Activated T-cell treated with anti-CD3 and anti-CD28 coated beads, Interleukin-2, amount 50 U/mL, for 24 hours (primary cell): ENCODE measurements at places on chromosomes 6 and 20.
A peak's percentile ranks its signal among the peaks of the same experiment; 100 is the strongest.

DNA sequence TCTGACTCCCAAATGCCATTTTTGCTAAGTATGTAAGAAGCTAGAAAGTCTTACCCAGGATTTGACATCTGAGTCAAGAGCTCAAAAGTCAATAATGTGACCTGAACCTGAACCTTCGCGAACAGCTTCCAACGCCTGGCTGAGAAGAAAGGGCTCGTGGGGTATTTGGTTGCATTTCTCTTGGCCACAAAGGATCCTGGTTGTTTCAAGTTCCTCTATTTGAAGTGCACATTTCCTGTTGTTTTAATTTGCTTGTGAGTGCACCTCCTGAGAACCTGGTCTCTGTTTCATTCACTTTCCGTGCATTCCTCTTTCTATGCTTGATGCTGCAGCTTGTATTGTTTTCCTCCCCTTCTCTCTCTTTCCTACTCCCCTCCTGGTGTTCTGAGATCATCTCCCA is 212.5 kb downstream of the FOXA2 start:
- H3K27me3 ChIP-seq: no peaks in the 10 kb centered on the region
- H3K27ac ChIP-seq: no peak overlapping the region

GRCh38 chr6:110049696-110050439 is 71.8 kb downstream of the GPR6 start:
- no peak overlapping the region for H3K27ac ChIP-seq
- H3K27me3 ChIP-seq: peaks cover 6% of the 10 kb centered on the region
- no peak for DNase-seq
- H3K4me1 ChIP-seq: no peaks in the 10 kb centered on the region

DNA sequence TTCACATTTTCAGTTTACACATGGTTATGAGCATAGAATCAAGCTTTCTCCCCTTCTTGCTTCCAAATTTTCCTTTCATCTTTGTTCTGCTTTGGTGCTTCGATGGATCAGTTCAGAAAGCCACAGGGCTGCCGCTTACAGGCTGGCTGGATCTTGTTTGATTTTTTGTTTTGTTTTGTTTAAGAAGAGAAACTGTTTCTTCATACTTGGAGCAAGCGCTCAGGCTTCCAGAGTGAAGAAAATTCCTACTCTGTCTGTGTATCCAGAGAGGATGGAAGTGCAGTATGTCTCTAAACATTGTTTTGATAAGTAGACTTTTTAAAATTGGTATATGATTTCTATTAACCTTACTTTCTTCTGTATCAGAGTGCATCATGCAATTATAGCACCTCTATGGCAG is 66.9 kb downstream of the ARID1B start:
- H3K27me3 ChIP-seq: no peaks in the 10 kb centered on the region
- H3K27ac ChIP-seq: no peak overlapping the region
- peaks cover 93% of the 10 kb centered on the region for H3K4me1 ChIP-seq
- no peak for DNase-seq
- H3K4me3 ChIP-seq: no peak overlapping the region
- H3K36me3 ChIP-seq: peaks cover 17% of the 10 kb centered on the region

GRCh38 chr20:18304618-18305017 is 16.3 kb downstream of the ZNF133 start:
- H3K4me1 ChIP-seq: no peaks in the 10 kb centered on the region
- no peaks in the 10 kb centered on the region for H3K27me3 ChIP-seq
- peaks cover 51% of the 10 kb centered on the region for H3K36me3 ChIP-seq
- no peak overlapping the region for H3K27ac ChIP-seq
- DNase-seq: no peak

DNA sequence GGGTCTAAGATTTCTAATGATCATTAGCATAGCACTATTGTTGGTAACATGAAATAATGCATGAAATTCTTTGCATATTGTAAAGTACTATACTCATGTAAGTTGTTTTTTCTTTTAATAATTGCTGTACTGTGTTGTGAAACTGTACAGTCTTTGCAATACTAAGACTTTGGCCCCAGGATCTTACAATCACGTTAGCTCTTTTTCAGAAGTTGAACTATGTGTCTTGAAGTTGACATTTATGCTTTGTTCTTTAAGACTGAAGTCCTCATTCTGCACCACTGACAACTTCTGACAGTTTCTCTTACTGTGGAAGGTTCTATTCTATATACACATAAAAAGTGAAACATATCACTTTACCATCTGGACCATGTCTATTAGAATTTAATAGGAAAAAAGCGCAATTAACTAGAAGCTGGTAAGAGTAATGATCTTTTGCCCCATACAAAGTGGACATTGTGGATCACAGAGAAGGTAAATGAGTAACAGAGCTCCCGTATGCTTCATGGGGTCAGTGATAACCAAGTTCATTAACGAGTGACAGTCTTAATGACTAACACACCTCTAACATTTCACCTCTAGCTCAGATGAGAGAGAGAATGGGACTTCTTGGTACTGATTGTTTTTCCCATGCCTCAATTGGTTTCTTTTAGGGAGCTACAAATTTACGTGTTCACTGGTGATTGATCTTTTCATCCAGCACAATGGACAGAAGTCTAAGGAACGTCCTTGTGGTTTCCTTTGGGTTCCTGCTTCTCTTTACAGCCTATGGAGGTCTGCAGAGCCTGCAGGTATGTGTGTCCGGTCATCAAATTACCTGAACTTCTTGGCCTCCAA is at the start of gene UNC93A:
UNC93A (plus strand) TSS at position 530 of the 837 bp plus-strand sequence; CDS start at position 705, 175 bp downstream.
- DNase-seq: no peak
- H3K4me3 ChIP-seq: no peak within 1 kb of the TSS
- H3K27ac ChIP-seq: no peak within 1 kb of the TSS
- H3K27me3 ChIP-seq: peaks cover 11% of the 10 kb centered on the region

- no peaks in the 10 kb centered on the region for H3K4me1 ChIP-seq
- no peak for DNase-seq
- no peaks in the 10 kb centered on the region for H3K36me3 ChIP-seq
- no peak overlapping the region for H3K27ac ChIP-seq
- H3K4me3 ChIP-seq: no peak overlapping the region
Observed at GRCh38 chr6:14964556-14965270, 281.2 kb upstream of the JARID2 start.

- peaks cover 1% of the 10 kb centered on the region for H3K4me1 ChIP-seq
- H3K27me3 ChIP-seq: no peaks in the 10 kb centered on the region
- DNase-seq: no peak
Observed at GRCh38 chr6:118356054-118356453, 192.0 kb upstream of the PLN start.

DNA sequence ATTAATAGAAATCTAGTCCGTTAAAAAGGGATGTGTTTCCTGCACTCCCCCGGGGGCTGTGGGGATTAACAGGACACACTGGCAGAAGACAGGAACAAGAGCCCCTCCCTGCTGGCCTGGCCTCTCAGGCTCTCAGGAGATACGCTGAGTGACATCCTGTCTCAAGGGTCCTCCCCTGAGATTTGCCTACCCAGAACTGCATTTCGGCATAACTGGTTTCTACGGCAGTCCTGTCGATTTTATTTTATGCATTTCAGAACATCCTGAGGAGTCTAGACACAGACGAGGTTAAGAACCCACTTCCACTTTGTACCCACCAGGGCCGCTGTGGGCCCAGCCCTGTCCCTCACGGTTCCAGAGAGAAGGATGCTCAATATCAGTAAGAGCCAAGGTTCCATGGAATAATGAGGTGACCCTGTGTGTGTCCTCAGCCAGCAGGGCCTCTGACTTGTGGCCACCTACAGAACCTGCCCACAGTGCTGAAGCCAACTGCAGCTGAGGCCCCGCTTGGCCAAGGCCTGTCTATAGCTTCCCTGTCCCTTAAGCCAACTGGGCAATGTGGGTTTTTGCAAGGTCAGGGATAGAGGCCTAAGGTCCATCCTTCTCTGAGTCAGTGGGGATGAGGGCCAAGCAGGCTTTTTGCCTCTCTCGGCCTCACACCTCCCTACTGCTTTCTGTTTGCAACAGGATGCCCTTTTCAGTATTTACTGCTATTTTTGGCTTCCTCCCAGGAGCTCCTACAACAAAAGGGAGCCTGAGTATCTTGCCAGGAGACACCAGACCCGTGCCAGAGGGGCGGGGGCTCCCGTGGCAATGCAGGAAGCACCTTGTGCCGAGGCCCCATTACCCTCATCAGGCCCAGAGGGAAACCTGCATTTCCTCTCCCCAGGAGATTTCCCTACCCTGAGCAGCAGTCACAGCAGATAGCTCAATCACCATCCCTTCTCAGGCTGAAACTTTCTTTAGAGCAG is 14.7 kb downstream of the UQCC2 start:
- H3K27ac ChIP-seq: peak overlapping the region; percentile 96
- H3K4me3 ChIP-seq: peak overlapping the region; percentile 48
- H3K4me1 ChIP-seq: peaks cover 79% of the 10 kb centered on the region
- DNase-seq: peak; percentile 42
- H3K36me3 ChIP-seq: peaks cover 99% of the 10 kb centered on the region
- no peaks in the 10 kb centered on the region for H3K27me3 ChIP-seq

DNA sequence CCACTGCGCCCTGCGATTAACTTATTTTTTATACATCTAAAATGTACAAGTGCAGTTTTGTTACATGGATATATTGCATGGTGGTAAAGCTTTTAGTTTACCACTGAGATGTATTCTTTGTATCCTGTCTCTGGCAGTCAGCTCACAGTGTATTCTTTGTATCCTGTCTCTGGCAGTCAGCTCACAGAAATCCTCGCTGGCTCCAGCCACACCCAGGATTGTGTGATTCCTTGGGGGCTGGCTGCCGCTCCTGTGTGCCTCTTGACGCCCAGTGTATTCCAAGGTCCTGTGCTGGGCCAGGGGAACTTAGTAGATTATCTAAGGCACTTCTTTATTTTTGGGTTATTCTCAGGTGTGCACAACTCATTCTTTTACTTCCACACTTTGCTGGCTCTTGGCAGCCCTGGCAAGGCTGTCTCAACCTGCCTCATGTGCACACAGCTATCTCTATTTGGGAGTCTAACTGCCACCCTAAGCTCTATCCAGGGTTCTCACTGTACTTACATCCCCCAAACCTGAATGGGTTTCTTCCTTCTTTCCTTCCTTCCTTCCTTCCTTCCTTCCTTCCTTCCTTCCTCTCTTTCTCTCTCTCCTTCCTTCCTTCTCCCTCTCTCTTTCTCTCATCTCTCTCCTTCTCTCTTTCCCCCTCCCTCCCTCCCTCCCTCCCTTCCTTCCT is 12.4 kb upstream of the RNF24 start:
- no peak overlapping the region for H3K27ac ChIP-seq
- H3K27me3 ChIP-seq: no peaks in the 10 kb centered on the region
- H3K4me3 ChIP-seq: no peak overlapping the region
- H3K36me3 ChIP-seq: no peaks in the 10 kb centered on the region
- H3K4me1 ChIP-seq: no peaks in the 10 kb centered on the region

DNA sequence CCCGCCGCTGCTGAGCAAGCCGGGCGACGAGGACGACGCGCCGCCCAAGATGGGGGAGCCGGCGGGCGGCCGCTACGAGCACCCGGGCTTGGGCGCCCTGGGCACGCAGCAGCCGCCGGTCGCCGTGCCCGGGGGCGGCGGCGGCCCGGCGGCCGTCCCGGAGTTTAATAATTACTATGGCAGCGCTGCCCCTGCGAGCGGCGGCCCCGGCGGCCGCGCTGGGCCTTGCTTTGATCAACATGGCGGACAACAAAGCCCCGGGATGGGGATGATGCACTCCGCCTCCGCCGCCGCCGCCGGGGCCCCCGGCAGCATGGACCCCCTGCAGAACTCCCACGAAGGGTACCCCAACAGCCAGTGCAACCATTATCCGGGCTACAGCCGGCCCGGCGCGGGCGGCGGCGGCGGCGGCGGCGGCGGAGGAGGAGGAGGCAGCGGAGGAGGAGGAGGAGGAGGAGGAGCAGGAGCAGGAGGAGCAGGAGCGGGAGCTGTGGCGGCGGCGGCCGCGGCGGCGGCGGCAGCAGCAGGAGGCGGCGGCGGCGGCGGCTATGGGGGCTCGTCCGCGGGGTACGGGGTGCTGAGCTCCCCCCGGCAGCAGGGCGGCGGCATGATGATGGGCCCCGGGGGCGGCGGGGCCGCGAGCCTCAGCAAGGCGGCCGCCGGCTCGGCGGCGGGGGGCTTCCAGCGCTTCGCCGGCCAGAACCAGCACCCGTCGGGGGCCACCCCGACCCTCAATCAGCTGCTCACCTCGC is 1.5 kb downstream of the ARID1B start:
- peaks cover 49% of the 10 kb centered on the region for H3K4me1 ChIP-seq
- peak; percentile 79 for DNase-seq
- H3K27ac ChIP-seq: peak overlapping the region; percentile 90
- no peaks in the 10 kb centered on the region for H3K27me3 ChIP-seq

- no peaks in the 10 kb centered on the region for H3K4me1 ChIP-seq
- H3K36me3 ChIP-seq: no peaks in the 10 kb centered on the region
- H3K27ac ChIP-seq: no peak overlapping the region
Observed at GRCh38 chr6:106390088-106390487, 29.6 kb downstream of the CRYBG1 start.

- no peak overlapping the region for H3K27ac ChIP-seq
- H3K4me3 ChIP-seq: no peak overlapping the region
- peak; percentile 87 for DNase-seq
- no peaks in the 10 kb centered on the region for H3K4me1 ChIP-seq
- no peaks in the 10 kb centered on the region for H3K27me3 ChIP-seq
- no peaks in the 10 kb centered on the region for H3K36me3 ChIP-seq
Observed at GRCh38 chr20:3710703-3711483, 1.5 kb downstream of the SIGLEC1 start.

DNA sequence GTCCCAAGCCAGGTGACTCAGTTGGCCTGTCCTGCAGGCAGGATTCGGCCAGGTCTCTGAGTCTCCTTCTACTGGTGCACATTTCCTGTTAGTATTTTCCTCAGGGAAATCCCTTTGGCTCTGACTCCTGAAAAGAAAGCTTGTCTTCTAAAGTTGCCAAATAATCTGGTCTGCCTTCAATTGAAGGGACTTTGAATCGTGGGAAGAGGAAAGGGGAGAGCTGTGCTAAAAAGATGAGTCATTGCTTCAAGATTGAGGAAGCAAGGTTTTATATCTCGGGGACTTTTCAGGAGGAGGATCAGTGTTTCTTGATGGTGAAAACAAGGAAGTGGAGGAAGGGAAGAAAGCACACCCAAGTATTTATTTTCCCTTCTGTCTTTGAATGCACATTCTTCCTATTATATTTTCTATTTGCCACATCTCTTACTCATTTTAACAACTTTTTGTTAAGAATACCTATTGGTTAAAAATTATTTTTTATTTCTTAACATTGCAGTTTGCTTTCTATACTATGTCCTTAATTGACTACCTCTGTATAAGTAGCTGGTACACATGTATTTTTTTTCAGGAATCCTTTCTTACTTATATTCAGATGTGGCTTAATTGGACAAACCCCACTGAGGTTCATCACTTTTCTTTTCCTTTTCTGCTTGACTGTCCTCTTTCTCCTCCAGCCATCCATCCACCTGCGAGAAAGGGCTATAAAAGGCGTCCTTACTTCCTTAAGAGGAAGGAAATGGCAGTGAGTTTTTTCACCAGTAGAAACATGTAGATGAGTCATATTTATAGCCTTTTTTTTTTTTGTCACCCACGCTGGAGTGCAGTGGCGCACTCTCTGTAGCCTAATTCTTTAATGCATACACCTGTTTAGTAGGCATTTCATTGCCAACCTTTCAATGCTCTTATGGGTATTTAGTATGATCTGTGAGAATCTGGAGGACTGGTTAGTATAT is 15.0 kb upstream of the IFNGR1 start:
- H3K27ac ChIP-seq: peak overlapping the region; percentile 48
- H3K4me3 ChIP-seq: no peak overlapping the region
- H3K4me1 ChIP-seq: peaks cover 51% of the 10 kb centered on the region
- no peaks in the 10 kb centered on the region for H3K36me3 ChIP-seq

GRCh38 chr6:133241086-133241900 is at the start of gene EYA4:
Gene EYA4, plus strand, starts transcription at chr6:133241357. Its CDS starts 33,424 bp downstream, at chr6:133274781.
- peaks cover 20% of the 10 kb centered on the region for H3K4me1 ChIP-seq
- peak within 1 kb of the TSS; percentile 22 for H3K27ac ChIP-seq
- peaks cover 58% of the 10 kb centered on the region for H3K27me3 ChIP-seq
- peak within 1 kb of the TSS; percentile 38 for H3K4me3 ChIP-seq
- DNase-seq: no peak

GRCh38 chr6:149336609-149336928 is 19.1 kb downstream of the TAB2 start:
- peaks cover 88% of the 10 kb centered on the region for H3K4me1 ChIP-seq
- H3K36me3 ChIP-seq: peaks cover 27% of the 10 kb centered on the region
- DNase-seq: no peak
- peak overlapping the region; percentile 42 for H3K4me3 ChIP-seq
